ENCODE measurements at places on chromosomes 11 and 22.

DNA sequence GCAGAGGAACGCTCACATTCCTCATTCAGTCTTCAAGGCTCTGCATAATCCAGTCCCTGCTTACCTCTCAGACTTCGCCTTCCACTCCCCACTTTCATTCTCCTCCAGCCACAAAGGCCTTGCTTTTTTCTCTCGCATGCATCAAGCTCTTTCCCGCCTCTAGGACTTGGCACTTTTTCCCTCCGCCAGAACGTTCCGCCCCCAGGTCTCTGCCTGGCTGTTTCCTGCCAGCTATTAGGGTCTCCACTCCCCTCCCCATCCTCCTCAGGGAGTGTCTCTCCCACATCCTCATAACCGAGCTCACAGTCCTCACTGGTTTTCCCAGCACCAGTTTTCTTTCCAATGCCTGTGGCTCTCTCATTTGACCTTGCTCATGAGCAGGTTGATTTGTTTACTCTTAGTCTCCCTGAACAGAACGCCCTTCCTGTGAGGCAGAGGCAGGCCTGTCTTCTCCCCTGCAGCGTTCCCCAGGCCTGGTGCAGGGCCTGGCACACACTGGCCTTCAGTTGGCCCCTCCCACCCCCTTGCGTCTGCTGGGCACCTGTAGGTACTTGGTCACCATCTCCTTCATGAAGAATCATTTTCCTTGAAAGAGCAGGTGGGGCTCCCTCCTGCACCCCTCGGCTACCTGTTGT lies 75.2 kb downstream of the RTL6 start:
- no peak for DNase-seq

DNA sequence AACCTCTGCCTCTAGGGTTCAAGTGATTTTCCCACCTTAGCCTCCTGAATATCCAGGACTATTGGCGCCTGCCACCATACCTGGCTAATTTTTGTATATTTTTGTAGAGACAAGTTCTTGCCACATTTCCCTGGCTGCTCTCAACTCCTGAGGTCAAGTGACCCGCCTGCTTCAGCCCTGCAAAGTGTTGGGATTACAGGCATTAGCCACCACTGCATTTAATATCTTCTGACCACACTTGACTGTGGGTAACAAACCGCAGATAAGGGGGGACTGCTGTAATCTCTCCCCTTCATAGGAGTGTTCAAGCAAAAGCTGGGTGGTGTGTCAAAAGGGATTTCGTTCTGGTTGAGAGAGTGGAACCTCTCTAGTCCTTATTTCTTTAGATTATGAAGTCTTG lies 53.4 kb downstream of the GRAMD1B start:
- no peak for DNase-seq

DNA sequence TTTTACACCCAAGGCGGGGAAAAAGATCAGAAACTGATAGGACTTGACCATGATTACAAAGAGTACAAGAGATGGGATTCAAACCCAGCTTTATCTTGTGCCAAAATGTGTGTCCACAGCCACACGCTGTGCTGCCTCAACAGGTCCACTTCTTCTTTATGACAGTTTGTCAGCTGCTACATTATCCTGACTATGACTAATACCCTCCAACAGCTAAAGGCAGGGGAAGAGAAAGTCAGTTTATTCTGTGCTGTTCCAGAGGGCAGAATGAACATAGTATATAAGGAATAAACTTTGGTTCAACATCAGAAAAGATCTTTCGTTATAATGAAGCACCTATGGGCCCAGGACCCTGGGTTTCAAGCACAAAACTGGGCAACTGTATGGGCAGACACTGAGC lies 668.2 kb upstream of the TENM4 start:
- DNase-seq: no peak

DNA sequence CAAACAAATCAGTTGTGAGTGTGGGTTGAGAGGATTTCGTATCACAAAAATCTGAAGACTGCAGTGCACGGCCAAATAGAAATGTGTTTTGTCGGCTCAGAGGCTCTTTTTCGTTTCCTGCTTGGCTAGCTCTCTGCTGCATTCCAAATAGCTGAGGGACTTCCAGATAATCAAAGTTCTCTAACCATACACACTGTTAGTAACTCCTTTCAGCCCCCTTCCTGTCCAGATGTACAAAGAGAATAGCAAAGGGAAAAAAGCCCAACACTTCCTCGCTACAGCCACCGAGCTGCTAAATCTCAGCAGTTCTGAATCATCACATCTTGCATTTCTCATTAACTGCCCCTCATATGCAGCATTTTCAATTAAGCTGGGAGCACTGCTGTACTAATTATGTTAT lies 203.1 kb downstream of the TENM4 start:
- no peak for DNase-seq

DNA sequence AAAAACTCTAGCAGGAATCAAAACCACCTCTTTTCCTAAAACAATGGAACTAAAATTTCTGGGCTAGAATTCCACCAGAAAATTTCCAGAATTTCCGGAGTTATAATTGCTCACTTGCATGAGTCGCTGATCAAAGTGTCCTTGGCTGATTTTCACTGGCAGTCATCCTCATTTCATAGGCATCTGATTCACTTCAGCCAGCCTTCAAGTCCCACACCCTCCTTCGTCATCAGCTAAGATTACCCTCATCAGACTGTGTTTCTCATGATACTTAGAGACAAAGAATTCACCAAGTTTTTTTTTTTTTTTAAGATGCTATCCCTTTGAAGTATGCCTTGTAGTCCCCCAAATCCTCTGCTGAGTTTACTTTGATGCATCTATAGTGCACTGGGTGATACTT lies 71.5 kb upstream of the RAB38 start:
- DNase-seq: no peak

DNA sequence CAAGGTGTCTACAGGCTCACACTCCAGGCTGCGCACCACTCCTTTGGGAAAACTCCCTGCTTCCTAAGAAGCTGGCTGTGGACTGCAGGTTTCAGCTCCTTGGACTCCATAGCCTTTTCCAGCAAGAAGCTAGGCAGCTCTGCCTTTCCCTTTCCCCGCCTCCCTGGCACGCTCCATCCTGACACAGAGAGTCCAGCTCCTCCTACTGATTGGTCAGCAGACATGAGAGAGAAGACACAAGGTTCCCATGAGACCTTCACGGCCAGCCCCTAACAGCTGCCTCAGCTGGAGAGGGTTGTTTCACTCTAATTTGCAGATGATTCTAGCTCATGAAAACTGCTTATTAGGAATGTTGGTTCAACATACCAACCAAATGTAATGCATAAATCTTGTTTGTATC lies 27.6 kb downstream of the TENM4 start:
- DNase-seq: no peak

Data from NCI-H1436 (cell line).